ENCODE measurements at places on chromosomes 2 and 18. TPM values are rescaled to one million over a fixed set of nuclear protein-coding genes. Genes with fewer than 3 reads are reported as not detected.

Gene LINC00305
- not detected for total RNA-seq

Gene ASPRV1
- 0.37 TPM for total RNA-seq

Gene TSPYL6
- total RNA-seq = not detected

Gene ADD2
- 24.0 TPM for total RNA-seq

Gene HOXD4
- 0.27 TPM for total RNA-seq

Gene UGT1A10
- 0.49 TPM for total RNA-seq

Gene UBXN4
- 41.2 TPM for total RNA-seq

Gene CD226
- 0.08 TPM for total RNA-seq

Gene TEKT4
- not detected for total RNA-seq
